ENCODE measurements at places on chromosomes 7 and 10. TPM values are rescaled to one million over a fixed set of nuclear protein-coding genes. Genes with fewer than 3 reads are reported as not detected.

- H3K4me3 ChIP-seq, result no peak overlapping the region
- no peak overlapping the region for H3K27ac ChIP-seq
- no peaks in the 10 kb centered on the region for H3K27me3 ChIP-seq
- no peak for DNase-seq
- H3K36me3 ChIP-seq, result no peaks in the 10 kb centered on the region
- no peaks in the 10 kb centered on the region for H3K4me1 ChIP-seq
These were observed 1160.9 kb upstream of the LRRN3 start for GRCh38 chr7:109930049-109930448.

The SKIDA1 gene
- 4.3 TPM for total RNA-seq

GRCh38 chr10:102555781-102556328, 52.1 kb downstream of the SUFU start:
- peak overlapping the region; percentile 26 for H3K27ac ChIP-seq
- H3K4me3 ChIP-seq, result no peak overlapping the region
- no peaks in the 10 kb centered on the region for H3K27me3 ChIP-seq
- no peaks in the 10 kb centered on the region for H3K36me3 ChIP-seq
- peak; percentile 57 for DNase-seq

DNA sequence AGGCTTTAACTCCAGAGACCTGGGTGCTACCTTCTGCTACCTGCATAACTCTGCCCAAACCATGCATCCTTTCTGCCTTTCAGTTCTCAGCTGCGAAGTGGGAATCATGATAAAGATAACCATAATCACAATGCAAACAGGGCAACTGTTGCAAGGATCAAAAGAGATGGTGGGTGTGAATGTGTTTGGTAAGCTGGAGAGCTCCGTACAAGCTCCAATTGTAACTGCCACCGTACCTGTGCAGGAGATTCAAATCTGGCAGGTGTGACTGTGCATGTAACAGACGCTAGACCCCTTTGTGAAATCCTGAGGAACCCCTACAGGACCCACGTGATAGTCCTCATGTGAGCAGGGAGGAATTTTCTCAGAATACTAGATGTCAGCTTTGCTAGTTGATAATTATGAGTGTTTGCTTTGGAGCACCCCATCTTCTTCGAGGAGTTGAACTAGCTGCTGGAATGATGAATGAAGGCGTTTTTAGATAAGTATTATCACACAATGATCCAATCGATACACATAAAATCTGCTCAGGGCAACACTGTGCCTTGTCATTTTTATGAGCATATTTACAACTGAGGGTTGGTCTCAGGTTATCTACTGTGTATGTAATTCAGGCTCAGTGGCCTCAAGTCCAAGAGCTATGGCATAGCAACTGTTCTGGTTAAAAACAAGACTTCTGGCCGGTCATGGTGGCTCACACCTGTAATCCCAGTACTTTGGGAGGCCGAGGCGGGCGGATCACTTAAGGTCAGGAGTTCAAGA, 15.4 kb upstream of the FRAT2 start:
- no peaks in the 10 kb centered on the region for H3K27me3 ChIP-seq
- no peaks in the 10 kb centered on the region for H3K4me1 ChIP-seq
- no peaks in the 10 kb centered on the region for H3K36me3 ChIP-seq
- no peak for DNase-seq
- H3K27ac ChIP-seq, result no peak overlapping the region

The ACBD7 gene
- 0.91 TPM for total RNA-seq

The TPST1 gene
- 21.4 TPM for total RNA-seq

GRCh38 chr10:48456808-48457761, 147.8 kb downstream of the ARHGAP22 start:
- DNase-seq, result no peak
- no peak overlapping the region for H3K4me3 ChIP-seq
- no peaks in the 10 kb centered on the region for H3K27me3 ChIP-seq
- no peaks in the 10 kb centered on the region for H3K4me1 ChIP-seq
- H3K27ac ChIP-seq, result no peak overlapping the region

DNA sequence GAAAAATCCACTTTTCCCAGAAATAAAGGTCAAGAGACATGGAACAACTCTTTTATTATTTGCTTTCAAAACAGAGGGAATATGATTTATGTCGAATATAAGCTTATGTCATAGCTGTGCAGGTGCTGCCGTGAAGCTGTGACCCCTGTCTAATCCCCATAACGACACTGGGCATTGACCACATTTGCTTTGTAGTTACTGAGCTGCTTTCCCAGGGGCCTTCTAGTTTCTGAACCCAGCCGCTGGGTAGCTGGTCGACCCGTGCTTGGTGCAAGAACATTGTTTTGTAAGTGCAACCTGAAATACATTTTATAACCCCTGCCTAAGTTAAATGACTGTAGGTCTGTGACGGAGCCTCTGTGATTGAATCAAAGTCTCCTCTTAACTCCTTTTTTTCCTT, 144.9 kb upstream of the HDAC9 start:
- H3K4me1 ChIP-seq, result no peaks in the 10 kb centered on the region
- H3K27ac ChIP-seq, result no peak overlapping the region
- no peaks in the 10 kb centered on the region for H3K36me3 ChIP-seq
- DNase-seq, result no peak
- H3K4me3 ChIP-seq, result no peak overlapping the region

Measured in prostate gland (tissue), 2 donors.